ENCODE measurements at places on chromosomes 6 and 20. TPM values are rescaled to one million over a fixed set of nuclear protein-coding genes. Genes with fewer than 3 reads are reported as not detected.

The LGSN gene
- total RNA-seq: not detected

The NECAB3 gene
- total RNA-seq: 34.1 TPM

The E2F1 gene
- total RNA-seq: 5.9 TPM

The SLC12A5 gene
- 26.0 TPM for total RNA-seq

The SLC22A7 gene
- 0.36 TPM for total RNA-seq

The PMEPA1 gene
- 8.4 TPM for total RNA-seq

The HLA-DRB1 gene
- 0.73 TPM for total RNA-seq

The TCF21 gene
- not detected for total RNA-seq

The ELMO2 gene
- total RNA-seq: 57.5 TPM

The HS3ST5 gene
- total RNA-seq: 7.4 TPM

The TAF11 gene
- total RNA-seq: 20.1 TPM

The TRDN gene
- 0.09 TPM for total RNA-seq

The GJA10 gene
- not detected for total RNA-seq

The NRM gene
- total RNA-seq: 9.2 TPM

The TMEM74B gene
- total RNA-seq: 6.4 TPM

The SRSF12 gene
- 38.0 TPM for total RNA-seq

The MEP1A gene
- total RNA-seq: 0.09 TPM

The MCM9 gene
- total RNA-seq: 14.2 TPM

The SCAF8 gene
- 78.9 TPM for total RNA-seq

The GSTA4 gene
- 84.5 TPM for total RNA-seq

The KCNK15 gene
- total RNA-seq: 0.27 TPM

The BIRC7 gene
- total RNA-seq: not detected

The TOX2 gene
- 0.54 TPM for total RNA-seq

The HSPA1L gene
- total RNA-seq: 4.2 TPM

The RFX6 gene
- total RNA-seq: not detected

The ITCH gene
- total RNA-seq: 59.1 TPM

The HTR1E gene
- 0.54 TPM for total RNA-seq

The LTA gene
- not detected for total RNA-seq

The ATP9A gene
- 194 TPM for total RNA-seq

The CBLN4 gene
- total RNA-seq: 2.6 TPM

The TFAP2B gene
- total RNA-seq: 9.4 TPM

Data from cerebellum (tissue), 4 donors.